ENCODE measurements at places on chromosomes 2 and 18.

DNA sequence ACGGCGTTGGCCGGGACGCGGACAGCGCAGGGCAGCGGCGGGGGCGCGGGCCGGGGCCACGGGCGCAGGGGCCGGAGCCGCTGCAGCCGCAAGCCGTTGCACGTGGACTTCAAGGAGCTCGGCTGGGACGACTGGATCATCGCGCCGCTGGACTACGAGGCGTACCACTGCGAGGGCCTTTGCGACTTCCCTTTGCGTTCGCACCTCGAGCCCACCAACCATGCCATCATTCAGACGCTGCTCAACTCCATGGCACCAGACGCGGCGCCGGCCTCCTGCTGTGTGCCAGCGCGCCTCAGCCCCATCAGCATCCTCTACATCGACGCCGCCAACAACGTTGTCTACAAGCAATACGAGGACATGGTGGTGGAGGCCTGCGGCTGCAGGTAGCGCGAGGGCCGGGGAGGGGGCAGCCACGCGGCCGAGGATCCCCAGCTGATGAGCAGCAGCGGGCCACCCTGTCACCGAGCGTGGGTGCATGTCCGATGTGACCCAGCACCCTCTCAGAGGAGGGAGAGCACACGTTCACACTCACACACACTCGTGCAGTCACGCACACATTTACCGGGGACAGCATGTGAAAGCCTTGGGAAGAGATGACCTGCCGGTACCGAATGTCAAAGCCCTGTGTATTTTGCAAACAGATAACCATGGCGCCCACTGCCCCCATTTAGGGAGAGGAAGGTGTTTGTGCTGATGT lies 4.2 kb downstream of the GDF7 start:
- DNase-seq, result no peak

DNA sequence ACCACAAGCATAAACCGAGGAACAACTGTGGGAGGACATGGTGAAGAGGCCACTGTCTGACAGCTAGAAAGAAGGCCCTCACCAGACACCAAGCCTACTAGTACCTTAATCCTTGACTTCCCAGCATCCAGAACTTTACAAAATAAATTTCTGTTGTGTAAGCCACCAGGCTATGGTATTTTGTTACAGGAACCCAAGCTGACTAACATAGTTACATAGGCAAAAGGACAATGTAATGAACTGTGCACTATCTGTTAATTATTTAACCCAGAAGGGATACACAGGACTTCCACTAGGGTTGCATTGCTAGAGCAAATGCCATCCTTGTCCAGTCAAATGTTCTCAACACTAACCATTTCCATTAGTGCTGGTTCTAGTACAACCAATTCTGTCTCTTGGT lies 47.7 kb upstream of the DOK6 start:
- DNase-seq, result no peak

GRCh38 chr2:62263076-62263715 lies 67.3 kb downstream of the B3GNT2 start:
- DNase-seq, result no peak

GRCh38 chr2:1814061-1814460 lies 69.7 kb upstream of the PXDN start:
- DNase-seq, result no peak

GRCh38 chr2:167333245-167333644 lies 445.0 kb downstream of the XIRP2 start:
- DNase-seq, result no peak

DNA sequence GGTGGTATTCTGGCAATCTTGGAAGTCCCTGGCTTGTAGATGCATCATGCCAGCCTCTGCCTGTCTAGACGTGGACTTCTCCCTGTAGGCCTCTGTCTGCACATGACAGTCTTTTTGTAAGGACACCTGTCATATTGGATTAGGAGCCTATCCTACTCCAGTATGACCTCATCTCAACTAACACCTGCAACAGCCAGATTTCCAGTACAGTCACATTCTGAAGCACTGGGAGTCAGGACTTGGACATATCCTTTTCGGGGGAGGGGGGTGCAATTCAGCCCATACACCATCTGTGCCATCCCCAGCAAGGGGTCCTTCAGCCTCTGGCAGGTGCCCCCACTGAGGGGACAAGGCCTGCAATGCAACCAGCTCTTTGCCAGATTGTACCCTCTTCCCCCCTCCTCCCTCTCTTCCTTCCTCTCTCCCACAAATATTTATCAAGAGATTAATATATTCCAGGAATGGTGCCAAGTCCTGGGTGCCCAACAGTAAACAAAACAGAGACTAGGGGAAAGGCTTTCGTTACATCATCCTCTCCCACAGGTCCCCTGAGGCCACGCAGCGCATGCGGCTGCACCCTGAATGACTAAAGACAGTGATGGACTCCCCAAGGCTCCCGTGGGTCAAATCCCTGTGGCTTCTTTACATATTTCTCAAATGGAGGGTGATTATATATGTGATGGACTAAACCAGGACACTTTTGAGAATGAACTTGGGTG lies 20.5 kb upstream of the MYCN start:
- DNase-seq, result peak; percentile 88

- no peak for DNase-seq
Observed at GRCh38 chr2:178677599-178677998, 129.6 kb downstream of the TTN start.

DNA sequence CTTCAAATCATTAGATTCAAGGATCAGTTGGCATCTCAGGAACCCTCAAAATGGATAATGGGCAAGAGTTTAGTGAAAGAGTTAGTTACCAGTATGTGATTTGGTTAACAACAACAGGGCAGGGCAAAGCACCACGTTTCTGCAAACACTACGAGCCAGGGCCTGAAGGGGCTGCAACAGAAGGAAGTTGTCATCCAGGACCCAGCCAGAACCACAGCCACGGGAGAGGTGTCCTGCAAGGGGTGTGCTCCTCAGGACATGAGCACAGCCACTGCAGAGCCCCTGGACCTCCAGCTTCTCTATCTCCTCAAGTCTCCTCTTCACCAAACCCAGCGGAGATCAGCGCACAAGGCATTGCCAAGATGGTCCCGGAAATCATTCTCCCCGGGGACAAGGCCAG lies 173.3 kb upstream of the PIEZO2 start:
- DNase-seq, result no peak

GRCh38 chr2:234732404-234733092 lies 219.3 kb upstream of the SH3BP4 start:
- DNase-seq, result no peak

DNA sequence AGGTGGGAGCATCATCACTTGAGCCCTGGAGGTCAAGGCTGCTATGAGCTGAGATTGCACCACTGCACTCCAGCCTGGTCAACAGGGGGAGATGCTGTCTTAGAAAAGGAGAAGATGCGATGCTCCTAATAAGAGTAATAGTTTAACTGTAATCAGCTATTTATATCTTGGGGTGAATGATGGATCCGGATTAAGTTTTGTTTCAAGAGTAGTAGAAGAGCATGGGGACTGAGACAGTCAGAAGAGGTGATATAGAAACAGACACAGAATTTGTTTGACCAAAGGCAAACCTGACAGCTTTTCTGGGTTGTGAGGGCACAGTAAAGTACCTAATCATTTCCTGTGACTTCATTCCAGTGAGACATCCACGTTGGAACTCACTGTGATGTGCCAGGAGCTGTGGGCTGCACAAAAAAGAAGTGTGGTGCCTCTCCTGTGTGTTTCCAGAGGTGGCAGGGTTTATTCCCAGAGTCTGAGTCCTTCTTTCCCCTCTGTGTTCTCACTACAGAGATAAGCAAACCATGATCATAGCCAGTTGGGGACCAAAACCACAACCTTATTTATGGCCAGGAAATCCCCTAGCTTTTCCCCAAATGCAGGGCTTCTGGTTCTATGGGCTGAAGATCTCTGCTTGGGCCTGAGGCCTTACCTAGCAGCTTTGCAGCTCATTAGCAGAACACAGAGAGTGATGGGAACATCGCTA lies 113.7 kb downstream of the XRCC5 start:
- no peak for DNase-seq

- no peak for DNase-seq
Observed at GRCh38 chr2:147137711-147138110, 707.1 kb upstream of the ACVR2A start.

GRCh38 chr2:66839551-66840320 lies 404.8 kb downstream of the MEIS1 start:
- DNase-seq, result no peak

GRCh38 chr2:11371092-11371937 lies 26.9 kb upstream of the ROCK2 start:
- DNase-seq, result no peak

DNA sequence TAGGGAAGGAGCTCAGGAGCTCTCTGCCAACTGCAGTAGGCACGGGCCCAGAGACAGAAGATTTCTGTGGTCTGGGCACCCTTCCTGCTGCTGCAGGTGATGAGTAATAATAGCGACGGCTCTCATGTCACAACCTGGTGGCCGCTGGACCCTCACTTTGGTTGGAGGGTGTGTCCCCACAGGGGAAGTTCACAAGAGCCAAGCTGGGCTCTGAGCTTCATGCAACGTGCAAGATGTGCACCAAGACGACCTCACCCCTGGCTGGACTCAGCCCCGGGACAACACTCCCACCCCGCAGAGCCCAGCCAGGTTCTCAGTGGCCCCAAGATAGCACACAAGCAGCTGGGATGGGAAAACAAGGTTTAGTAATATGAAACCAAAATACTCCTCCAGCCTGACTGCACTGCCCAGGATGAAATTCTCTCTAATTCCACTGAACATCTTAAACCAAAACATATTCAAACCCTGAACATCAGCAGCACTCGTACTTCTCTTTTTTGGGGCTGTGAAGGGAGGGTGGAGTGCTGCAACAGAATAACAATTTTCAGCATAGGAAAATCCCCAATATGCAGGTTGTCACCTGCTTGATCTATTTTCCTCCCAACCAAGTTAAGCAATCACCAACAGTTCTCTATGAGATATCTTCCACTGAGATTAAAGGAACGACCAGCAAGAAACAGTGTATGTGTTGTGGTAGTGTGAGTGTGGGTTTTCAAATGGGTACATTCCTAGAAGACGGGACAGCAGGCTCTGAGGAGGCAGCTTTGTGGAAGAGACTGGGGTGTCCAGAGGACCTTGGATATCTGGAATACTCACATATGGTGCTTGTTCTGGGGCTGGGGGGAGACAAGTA lies 26.5 kb downstream of the BCL2 start:
- DNase-seq, result no peak

DNA sequence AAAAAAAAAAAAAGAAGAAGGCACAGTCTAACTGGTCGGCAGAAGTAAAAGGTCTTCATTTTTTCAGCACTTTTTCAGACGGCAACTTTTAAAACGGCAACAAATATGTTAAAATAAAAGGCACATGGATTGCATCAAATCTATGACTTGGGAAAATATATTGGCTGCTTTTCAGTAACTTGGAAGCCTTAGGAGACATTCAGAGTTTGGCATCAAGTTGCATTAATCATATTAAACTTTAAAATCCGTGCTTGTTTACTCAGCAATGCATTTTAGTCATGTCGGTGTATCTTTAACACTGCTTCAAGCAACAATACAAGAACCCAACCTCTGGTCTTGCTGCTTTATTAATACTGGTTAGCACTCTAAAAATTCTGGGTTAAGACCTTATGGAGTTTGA lies 111.1 kb downstream of the MEP1B start:
- DNase-seq, result no peak

GRCh38 chr2:210099940-210100339 lies 71.3 kb downstream of the KANSL1L start:
- no peak for DNase-seq

- no peak for DNase-seq
Observed at GRCh38 chr2:179614121-179614520, 247.3 kb downstream of the ZNF385B start.

DNA sequence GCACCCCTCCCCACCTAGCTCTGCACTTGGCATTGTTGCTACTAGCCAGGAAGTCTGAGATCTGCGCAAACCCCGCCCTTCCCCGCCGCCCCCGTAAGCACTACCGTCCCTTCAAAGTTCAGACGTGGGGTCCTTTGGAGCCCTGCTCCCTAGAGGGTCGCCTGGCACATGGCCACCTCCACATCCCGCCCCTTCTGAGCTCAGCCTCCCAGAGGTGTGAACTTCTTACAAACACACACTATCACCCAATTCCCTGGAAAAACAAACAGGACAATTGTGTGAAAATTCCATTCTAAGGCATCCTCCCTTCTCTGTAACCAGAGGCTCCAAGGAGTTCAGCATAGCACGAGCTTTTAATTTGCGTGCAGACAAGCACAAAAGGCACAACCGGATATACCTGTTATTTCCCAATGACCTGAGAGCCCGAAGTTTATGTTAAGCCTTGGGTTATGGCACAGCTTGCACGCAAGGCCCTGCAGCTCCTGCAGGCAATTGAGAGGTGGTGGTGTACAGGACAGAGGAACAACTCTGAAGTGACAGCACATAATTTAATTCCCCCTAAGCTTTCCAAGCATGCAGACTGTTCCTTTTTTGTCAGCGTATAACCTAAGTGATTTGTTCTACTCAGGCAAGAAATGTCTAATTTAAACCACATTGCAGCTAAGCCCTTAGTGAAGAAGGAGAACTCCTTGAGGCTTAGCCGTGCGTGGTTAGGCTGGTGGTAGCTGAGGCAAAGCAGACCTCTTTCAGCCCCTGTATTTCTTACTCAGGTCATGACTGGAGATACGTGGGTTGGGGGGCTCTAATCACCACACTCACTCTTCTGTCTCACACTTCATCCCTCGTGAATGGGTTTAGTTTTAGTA lies 20.3 kb upstream of the CYP1B1 start:
- no peak for DNase-seq

GRCh38 chr2:121375621-121376159 lies 90.7 kb upstream of the TFCP2L1 start:
- DNase-seq, result no peak

- no peak for DNase-seq
Observed at GRCh38 chr18:12102136-12102842, 8.6 kb downstream of the ANKRD62 start.

- DNase-seq, result no peak
Observed at GRCh38 chr2:165637396-165637795, 156.7 kb downstream of the GALNT3 start.

DNA sequence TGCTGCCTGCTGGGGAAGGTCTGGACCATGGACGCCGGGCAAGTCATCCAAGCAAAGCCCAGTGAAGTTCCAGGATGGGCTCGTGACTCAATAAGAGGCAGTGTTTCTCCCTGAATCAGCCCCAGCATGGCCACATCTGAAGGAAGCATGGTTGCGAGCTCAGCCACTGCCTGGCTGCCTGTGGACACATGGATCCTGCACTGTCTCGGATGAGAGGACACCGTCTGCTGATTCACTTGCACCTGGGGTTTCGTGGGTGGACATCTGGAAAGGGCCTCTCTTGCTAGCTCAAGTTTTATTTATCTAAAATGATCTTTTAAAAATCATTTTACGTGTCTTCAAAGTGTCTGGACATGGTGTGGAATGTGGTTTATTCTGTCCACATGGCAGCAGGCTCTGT lies 224.8 kb upstream of the FN1 start:
- no peak for DNase-seq

GRCh38 chr2:120520929-120521912 lies 175.3 kb downstream of the INHBB start:
- DNase-seq, result peak; percentile 22
